Stimulated activated naive CD4-positive, alpha-beta T cell treated with Interleukin-2 at 50 U/mL for 16 hours (primary cell): ENCODE measurements at places on chromosomes 2 and 18.

- DNase-seq, result no peak
Observed at GRCh38 chr2:5538772-5539171, 153.4 kb upstream of the SOX11 start.

- DNase-seq, result no peak
Observed at GRCh38 chr2:159562248-159562647, 54.1 kb downstream of the BAZ2B start.

- DNase-seq, result no peak
Observed at GRCh38 chr2:6336752-6337471, 528.8 kb downstream of the CMPK2 start.

- DNase-seq, result no peak
Observed at GRCh38 chr2:8518979-8519668, 162.7 kb upstream of the ID2 start.

GRCh38 chr2:134408386-134408785, 154.5 kb downstream of the MGAT5 start:
- no peak for DNase-seq

DNA sequence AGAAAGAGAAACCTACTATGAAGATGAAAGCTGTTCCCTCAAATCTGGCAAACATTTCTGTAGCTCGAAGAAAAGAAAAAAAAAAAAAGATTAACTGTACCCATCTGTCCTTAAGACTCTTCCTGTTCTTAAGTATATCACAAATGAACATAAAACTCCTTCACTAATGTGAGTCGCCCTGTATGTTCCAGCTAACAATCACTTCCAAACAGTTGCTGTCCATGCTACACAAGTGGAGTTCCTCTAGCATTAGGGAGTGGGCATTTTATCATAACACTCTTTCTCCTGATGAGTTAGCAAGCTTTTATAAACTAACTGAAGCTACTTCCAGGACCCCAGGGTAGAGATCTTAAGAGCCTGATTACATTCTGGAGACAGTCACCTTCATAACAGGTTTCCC, 5.8 kb downstream of the CUL3 start:
- DNase-seq, result no peak
